ENCODE measurements at places on chromosomes 2 and 18.

GRCh38 chr2:207497596-207497995 is 32.2 kb upstream of the CREB1 start:
- no peak for DNase-seq

GRCh38 chr2:232699110-232699509 is 2.0 kb downstream of the GIGYF2 start:
- DNase-seq, result no peak

DNA sequence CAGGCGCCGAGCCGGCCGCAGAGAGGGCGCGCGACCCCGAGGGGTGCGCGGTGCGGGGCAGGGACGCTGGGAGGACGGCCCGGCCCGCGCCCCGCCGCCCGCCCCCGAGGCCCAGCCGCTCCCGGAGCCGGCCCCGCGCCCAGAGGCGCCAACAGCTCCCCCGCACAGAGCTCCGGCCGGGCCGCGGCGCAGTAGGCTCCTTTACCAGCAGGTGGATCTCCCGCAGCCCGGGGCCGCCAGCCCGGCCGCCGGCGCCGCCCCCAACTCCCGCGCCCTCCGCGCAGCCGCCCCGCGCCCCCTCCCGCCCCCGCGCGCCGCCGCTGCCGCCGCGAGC is 258 bp downstream of the MGAT4A start:
- DNase-seq, result no peak

DNA sequence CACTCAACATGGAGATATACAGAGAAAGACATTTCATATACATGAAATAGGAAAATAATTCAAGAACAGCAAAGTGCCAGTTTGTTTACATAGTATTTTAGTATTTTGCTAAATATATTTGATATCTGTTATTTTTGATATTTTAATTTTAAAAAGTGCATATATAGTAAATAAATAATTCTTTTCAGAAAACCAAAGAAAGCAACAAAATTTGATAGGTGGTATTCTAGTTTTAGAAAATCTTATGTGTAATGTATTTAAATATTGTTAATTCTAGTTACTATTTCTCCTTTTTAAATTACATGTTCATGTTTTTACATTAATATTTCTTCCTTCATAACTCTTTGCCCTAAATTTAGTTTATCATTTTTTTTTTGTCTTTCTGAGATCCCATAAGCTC is 34.5 kb upstream of the FAM171B start:
- no peak for DNase-seq

- no peak for DNase-seq
Observed at GRCh38 chr18:39911716-39912115, 2043.3 kb upstream of the PIK3C3 start.

DNA sequence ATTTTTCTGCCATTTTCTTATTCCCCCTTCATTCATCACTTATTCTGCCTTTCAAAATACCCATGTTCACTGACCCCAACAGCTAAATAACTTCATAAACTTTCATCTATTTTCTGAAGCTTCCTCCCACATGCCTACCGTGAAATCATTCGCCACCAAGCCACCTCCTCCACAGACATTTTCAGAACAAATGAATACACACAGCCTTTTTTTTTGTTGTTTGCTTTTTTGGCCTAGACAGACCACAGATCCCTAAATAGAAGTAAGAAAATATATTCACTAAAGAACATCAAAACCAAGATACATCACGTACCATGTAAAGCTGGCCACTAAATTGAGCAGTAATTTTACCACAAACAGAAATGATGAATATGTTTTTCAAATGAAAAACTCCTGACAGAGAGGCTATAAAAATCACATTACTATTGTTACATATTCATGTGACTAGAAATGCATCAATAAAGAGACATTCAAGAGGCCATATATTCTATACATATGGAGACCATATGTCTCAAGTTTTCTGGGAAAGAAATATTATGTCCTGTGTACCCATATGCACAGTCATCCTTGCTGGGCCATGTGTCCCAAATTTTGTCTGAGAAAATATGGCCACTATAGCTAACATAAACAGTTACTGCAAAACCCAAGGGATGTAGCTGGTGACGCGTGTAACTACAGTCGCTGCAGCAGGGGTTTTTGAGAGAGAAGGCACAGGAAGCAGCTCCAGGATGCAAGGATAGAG is 200.3 kb downstream of the FBXO15 start:
- no peak for DNase-seq

DNA sequence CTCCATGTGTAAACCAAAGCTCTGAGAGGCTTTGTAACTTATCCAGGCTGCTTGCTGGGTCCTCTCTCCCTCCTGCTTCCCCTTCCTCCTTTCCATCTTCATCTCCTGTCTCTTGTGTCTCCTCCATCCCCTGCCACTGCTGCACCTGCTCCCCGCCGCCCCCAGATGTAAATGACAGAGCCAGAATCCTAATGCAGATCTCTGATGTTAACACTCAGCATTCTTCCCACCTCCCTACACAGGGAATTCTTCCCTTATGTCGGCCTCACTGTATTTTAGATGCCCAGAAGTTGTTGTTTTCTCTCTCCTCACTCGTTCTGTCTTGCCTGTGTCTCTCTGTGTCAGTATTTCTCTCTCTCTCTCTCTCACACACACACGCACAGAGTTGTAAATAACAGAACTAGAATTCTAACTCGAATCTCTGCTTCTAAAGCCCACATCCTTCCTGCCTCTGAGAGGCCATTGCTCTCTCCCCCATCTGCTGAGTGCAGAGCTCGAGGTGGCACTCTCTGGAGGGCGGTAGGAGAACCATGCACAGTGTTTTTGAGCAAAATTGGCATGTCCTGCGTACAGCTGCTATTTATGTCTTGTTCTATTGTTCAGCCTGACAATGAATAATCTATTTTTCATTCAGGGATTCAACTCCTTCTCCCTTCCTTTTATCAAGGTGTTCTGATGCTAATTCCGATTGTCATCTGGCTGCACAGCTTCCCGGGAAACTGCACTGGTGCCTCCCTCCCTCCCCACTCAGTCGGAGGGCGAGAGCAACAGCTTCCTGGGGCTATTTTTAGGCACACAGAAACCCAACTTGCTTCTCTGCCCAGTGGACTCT is 219.9 kb downstream of the SH3RF3 start:
- no peak for DNase-seq

GRCh38 chr2:121103960-121104359 is 181.0 kb downstream of the TFCP2L1 start:
- no peak for DNase-seq
